Left forelimb (tissue), 1 donor: ENCODE measurements at places on chromosomes 7 and 10.
A peak's percentile ranks its signal among the peaks of the same experiment; 100 is the strongest.

DNA sequence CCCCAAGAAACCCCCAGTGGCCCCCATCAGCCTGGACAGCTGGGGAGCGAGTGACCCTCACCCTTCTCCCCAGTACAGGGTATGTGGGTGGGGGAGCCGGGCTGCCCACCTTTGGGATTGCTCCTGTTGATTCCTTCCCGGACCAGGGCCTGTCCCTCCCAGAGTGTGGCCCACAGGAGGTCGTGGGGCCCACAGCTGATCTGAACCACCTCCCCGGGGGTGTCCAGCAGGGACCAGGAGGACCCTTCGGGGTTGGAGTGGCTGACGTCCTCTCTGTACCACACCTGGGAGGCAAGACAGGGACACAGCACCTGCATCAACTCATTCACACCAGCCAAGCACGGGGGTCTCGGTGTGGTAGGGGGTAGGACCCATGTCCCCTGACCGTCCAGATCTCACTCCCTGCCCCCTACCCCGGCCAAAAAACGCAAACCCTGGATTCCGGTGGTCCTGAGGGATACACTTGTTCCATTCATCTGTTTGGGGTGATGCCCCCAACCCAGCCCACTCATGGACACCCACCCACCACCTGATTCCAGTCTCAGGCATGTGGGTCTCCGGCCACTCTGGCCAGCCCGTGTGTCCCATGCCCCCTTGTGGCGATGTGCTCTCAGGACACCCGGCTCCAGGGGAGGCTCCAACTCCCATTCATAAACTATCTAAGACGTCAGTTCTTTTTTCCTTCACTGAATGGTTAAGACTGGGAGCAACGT lies 10.9 kb downstream of the TECPR1 start:
- no peak for DNase-seq

DNA sequence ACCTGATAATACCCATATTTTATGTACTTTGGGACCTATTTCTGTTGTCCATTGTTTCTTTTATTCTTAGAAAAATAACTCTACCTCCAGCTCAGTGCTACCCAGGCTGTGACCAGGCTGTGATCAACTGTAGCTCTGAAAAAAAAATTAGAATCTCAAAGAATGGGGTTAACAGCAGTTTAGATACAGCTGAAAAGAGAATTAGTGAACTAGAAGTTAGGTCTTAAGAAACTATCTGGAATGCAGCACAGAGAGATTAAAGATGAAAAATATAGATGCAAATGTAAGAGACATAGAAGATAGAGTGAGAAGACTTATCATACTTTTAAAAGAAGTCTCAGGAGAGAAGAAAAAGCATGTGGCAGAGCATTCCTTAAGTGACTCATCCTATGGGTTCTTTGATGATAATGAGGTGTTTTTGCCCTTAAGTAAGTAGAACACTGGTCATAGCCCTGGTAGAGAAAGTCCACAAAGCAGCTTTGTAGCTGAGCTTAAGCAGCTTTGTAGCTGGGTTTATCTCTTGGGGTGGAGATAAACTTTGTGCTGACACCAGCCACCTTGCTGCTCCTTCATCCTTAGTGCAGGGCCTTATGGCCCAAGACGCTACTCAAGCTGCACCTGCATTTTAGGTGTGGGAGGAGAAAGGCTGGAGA lies 27.3 kb upstream of the SFRP5 start:
- DNase-seq: no peak

GRCh38 chr7:50409856-50410745 lies 40.0 kb downstream of the FIGNL1 start:
- no peak for DNase-seq

- no peak for DNase-seq
Observed at GRCh38 chr7:156347132-156347531, 293.4 kb upstream of the RNF32 start.

DNA sequence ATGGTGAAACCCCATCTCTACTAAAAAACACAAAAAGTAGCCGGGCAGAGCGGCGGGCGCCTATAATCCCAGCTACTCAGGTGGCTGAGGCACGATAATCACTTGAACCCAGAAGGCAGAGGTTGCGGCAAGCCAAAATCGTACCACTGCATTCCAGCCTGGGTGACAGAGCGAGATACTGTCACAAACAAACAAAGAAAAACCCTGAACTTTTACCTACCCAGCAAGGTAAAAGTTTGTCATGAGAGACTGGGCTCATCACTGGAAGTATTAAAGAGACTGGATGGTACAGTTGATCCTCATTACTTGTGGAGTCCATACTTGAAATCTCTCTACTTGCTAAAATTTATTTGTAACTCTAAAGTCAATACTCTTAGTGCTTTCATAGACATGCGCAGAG lies 113.9 kb downstream of the NDUFB2 start:
- no peak for DNase-seq

- no peak for DNase-seq
Observed at GRCh38 chr7:41787651-41788350, 84.9 kb upstream of the INHBA start.

DNA sequence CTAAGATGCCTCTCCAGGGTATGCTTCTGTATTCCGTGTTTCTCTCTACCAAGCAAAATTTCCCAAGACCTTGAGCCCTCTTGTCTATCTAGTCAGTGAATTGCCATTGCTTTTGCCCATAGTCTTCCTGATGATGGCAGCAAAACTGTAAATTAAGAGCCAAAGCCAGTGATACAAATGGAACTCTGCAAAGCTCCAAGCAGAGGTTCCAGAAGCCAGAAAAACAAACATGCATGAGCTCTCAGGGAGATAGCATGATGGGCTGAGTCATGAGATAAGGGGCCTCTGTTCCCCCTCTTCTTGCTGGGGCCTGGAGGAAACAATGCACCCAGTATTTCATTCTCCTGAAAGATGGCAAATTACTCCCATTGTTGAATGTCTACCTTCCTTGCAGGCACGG lies 24.7 kb downstream of the LSMEM1 start:
- no peak for DNase-seq

GRCh38 chr7:93757426-93757825 lies 133.1 kb downstream of the TFPI2 start:
- DNase-seq: no peak

- no peak for DNase-seq
Observed at GRCh38 chr10:9228771-9229170, 1174.3 kb downstream of the GATA3 start.

- no peak for DNase-seq
Observed at GRCh38 chr10:70578371-70578947, 24.1 kb downstream of the PRF1 start.

DNA sequence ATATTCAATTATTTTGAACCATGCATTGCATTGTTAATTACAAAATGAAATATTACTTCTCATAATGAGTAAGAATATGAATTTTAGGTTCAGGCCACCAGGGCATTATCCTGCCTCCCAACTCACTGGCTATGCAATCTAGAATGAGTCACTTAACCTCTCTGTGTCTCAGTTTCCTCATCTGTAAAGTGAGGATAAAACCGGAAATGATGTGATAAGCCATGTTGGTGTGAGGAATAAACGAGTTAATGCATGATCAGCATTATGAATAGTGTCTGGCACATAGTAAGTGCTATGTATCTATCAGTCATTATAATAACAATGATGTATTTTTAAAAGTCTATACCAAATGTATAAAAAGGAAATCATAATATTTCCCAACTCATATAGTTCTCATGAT lies 85.5 kb downstream of the SEMA3D start:
- DNase-seq: no peak

GRCh38 chr10:47031901-47032465 lies 120.8 kb downstream of the PTPN20 start:
- DNase-seq: no peak

GRCh38 chr10:133306941-133307379 lies 1.7 kb downstream of the TUBGCP2 start:
- DNase-seq: no peak

DNA sequence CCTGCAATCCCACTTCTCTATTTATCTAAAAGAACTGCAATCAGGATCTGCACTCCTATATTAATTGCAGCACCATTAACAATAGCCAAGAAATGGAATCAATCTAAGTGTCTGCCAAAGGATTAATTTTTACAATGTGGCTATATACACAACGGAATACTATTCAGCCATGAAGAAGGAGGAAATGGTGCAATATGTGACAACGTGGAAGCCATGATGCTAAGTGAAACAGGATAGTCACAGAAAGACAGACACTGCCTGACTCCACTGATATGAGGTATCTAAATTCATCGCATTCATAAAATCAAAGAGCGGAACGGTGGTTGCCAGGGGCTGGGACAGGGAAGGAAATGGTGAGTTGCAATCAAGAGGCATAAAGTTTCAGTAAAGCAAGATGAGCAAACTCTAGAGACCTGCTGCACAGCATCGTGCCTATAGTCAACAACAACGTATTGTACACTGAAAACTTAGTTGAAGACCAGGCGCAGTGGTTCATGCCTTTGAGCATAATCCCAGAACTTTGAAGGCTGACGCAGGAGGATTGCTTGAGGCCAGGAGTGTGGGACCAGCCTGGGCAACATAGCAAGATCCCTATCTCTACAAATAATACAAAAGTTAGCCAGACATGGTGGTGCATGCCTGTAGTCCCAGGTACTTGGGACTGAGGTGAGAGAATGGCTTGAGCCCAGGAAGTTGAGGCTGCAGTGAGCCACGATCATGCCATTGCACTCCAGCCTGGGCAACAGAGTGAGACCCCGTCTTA lies 76.3 kb downstream of the FGFR2 start:
- DNase-seq: no peak

GRCh38 chr7:128829391-128830166 lies 627 bp upstream of the FLNC start:
- no peak for DNase-seq

DNA sequence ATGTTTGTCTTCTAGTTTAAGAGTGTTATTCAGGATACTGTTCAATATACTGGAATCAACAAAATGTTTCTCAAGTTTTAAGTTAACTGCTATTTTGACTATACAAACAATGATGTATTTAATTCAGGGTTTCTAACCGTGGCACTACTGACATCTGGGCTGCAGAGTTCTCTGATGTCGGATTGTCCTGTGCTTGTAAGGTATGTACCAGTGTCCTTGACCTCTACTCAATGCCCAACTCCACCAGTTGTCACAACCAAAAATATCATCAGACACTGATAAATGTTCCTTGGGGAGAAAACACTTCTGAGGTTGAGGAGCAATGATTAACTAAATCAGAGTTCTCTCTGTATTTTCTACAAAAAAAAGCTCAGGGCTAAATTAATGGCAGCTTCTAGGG lies 301.5 kb downstream of the PARD3 start:
- DNase-seq: no peak

- DNase-seq: no peak
Observed at GRCh38 chr7:24049296-24049695, 234.7 kb upstream of the NPY start.

DNA sequence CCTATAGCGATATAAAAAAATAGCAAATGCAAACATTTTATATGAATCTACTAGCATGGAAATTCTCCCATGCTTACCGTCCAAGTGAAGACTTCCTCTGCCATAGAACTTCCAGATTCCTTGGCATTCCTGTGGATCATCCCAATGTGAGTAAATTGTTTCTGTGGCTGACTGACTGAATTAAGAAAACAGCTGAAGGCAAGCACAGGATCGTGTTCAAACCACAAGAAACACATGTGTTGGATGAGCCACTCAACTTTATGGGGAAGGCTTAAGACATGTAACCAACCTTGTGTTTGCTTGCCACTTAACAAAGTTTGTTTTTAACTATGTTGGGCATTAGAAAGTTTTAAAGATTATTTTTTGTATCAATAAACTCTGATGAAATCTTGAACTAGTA lies 2.6 kb upstream of the MYPN start:
- no peak for DNase-seq

GRCh38 chr7:150732786-150733481 lies 4.3 kb upstream of the GIMAP5 start:
- no peak for DNase-seq

DNA sequence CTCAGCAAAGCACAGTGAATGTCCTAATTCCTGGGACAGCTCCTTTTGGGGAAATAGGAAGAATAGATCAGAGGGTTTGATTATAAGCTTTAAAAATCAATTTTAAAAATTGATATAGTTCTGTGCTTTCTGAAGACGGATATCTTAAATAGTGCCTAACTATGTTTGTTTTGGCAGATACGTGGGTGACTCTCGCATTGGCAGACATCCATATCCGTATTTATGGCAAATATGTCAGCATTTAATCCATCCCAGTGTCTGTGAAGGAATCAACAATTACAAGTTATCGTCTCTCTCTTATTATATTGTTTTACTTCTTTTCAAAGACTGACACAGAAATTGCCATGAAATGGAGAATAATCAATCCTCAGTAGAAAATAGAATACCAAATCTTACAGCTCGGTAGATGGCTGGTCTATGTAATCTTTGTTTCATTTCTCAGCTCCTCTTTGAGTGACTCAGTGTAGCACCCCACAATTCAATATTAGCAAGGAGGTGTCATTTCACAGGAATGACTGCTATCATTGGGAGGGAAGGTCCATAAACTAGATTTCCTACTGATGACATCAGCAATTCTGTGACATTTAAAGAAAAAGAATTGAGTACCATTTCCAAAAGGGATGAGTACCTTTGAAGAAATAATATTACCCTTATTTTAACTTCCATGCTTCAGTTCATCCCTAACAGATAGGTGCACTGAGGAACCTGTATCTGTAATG lies 186.4 kb upstream of the NFE2L3 start:
- DNase-seq: no peak

DNA sequence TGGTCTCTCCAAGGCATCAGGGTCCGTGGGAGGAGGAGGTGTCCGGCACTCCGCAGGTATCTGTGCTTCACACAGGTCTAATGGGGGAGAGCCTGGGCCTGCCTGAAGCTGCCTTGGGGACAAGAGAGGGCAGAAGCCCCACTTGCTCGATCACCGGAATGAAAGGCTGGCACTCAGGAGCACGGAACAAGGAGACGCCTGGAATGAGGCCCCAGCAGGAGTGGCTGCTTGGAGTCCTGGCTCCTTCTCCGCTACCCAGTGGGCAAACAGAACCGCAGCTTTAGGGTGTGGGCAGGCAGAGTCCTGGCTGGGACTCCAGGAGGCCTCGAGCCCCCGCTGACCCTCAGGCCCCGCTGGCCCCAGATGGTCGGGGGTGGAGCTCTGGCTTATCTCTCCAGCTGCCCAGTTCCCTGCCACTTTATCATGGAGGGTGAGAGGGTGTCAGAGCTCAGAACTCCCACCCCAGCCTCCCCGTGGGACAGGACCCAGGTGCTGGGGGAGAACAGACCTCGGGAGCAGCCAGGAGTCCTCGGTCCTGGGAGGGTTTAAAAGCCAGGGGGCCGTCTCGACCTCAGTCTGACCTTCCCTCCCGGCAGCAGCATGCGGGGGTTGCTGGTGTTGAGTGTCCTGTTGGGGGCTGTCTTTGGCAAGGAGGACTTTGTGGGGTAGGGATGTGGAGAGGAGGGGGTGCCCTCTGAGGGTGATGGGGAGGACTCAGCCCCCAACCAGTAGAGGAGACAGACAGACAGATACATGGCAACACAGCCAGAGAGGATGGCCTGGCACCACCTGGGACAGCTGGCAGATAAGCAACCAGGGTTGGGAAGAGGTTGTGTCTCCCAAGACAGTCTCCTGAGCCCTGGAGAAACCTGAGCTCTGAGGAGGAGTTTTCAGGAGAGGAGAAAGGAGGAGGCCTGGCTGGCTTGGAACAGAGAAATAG lies at the start of gene CPA1:
TSS of gene CPA1 (plus strand) at position 574 of the 940 bp plus-strand sequence. CDS start at position 601, 27 bp downstream.
- peak; percentile 67 for DNase-seq

- DNase-seq: no peak
Observed at GRCh38 chr10:34758447-34758996, 56.6 kb downstream of the PARD3 start.

- no peak for DNase-seq
Observed at GRCh38 chr10:132016514-132016913, 34.8 kb upstream of the BNIP3 start.
